Activated naive CD4-positive, alpha-beta T cell (primary cell): ENCODE measurements at places on chromosomes 11 and 22.

- no peak for DNase-seq
These were observed 19.4 kb downstream of the GUCY1A2 start for GRCh38 chr11:106998916-106999188.

- DNase-seq, result no peak
These were observed 22.6 kb downstream of the SLC22A12 start for GRCh38 chr11:64613648-64614047.

- no peak for DNase-seq
These were observed 111.0 kb downstream of the MN1 start for GRCh38 chr22:27690599-27690998.

DNA sequence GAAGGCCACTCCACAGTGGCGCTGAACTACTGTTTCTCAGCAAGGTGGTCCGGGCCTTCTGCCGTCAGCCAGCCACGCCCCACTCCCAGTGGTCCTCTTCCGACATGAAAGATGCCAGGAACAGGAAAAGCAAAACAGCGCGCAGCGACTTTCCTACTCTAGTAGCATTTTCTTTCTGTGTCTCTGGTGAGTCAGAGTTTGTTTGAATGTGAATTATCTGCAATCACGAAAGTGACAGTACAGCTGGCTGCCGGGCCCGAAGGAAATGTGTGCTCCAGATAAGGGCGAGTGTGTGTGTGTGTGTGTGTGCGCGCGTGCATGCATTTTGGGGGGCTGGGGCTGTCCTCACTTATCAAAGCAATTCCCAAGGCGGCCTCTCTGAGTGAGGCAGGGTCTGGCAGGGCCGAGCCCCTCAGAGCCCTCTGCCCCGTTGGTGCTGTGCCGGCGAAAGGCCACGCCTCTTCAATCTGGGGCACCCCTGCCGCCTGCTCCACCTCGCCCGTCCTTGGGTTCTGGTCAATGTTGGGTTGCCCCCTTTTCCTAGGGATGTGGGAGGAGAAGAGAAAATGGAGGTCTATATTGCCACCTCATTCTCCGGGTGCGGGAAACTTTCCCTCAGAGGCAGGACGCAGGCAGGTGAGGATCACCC is 288.5 kb downstream of the KIRREL3 start:
- DNase-seq, result no peak

DNA sequence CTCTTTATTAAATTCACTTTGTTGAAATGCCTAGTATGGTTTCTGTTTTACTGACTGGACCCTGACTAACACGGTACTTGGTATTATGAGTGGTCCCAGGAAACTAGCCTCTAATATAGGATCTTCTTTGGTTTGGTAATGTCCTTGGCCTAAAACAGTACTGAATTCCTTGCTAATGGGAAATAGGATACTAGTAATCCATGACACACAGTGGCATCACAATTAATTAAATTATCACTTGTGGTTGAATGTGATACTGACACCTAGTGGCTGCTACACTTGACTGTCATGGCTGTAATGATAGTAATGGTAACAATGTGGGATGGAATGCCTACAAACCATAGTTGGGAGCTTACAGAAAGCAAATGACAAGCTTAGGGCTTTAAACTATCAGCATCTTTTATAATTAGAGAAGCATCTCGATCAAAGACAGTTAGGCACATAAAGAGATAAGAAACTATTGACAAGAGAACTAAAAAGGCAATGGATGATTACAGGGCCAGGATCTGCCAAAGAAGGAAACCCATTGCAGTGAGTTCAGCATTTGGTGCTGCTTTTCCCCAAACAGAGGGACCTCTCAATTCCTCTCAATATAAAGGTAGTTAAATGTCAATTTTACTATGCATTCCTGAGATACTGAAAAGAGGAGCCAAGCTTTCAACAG is 8.6 kb downstream of the DNHD1 start:
- no peak for DNase-seq

DNA sequence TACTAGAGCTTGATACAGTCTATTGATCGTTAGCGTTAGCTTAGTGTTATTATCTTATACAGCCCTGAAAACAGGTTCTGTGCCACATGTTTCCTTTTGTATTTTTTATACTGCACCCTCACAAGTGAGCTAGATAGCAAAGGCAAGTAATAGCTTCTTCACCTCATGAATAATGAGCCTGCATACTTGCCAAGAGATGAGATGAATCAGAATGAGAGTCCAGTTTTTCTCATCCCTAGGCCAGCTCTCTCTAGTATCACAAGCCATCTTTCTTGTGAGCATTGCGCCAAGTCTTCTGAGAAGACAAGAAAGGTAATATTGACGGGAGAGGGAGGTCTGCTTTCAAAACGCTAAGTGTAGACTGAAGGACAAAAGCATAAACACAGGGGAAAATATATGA is 8.7 kb upstream of the CARD18 start:
- DNase-seq, result no peak

- no peak for DNase-seq
These were observed 546.4 kb downstream of the TBC1D22A start for GRCh38 chr22:47308886-47309285.

- DNase-seq, result no peak
These were observed 135.0 kb downstream of the BUD13 start for GRCh38 chr11:116637766-116638165.

GRCh38 chr11:65310215-65310614 is 4.5 kb upstream of the CDC42EP2 start:
- DNase-seq, result no peak

DNA sequence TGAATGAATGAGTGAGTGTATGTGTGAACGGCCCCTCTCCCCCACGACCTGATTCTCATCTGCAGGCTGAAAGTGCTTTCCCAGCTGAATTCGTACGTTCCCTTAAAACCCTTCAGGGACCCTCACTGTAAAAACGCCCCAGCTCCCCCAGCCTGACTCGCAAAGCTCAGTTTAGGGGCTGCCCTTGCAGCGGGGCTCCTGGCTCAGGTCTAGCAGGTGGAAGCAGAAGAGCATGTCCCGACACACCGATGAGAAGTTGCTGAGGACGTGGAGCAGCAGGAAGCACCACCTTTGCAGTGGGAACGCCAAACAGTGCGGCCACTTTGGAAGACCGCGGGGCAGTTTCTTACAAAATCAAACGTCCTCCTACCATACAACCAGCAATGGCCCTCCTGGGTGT is 3.6 kb upstream of the MRPL23 start:
- no peak for DNase-seq

DNA sequence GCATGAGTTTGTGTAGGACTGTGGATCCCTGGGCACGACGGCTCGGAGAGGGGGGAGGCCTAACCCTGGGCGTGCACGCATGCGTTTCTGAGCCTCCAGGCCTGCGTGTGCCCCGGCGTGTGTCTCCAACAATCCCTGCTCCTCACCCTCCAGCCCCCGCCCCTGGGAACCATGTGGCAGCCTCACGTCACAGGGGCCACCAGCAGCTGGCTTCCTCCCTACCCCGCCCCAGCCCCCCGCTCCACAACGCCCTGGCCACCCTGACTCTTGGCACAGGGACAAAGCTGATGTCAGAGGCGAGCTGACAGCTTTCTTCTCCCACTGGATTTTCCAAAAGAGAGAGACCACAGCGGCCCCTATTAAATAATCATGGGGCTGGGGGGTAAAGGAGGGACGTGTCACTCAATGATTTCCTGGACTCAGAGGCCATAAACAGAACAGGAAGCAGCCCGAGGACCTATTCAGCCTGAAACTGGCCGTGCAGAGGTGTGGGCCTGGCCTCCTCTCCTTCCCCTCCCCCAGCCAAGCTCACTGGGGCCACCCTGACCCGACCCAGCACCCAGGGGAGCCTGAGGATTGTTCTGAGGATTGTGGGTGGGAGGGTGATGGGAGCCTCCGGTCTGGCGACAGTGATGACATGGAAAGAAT is 6.8 kb upstream of the LIF start:
- no peak for DNase-seq

DNA sequence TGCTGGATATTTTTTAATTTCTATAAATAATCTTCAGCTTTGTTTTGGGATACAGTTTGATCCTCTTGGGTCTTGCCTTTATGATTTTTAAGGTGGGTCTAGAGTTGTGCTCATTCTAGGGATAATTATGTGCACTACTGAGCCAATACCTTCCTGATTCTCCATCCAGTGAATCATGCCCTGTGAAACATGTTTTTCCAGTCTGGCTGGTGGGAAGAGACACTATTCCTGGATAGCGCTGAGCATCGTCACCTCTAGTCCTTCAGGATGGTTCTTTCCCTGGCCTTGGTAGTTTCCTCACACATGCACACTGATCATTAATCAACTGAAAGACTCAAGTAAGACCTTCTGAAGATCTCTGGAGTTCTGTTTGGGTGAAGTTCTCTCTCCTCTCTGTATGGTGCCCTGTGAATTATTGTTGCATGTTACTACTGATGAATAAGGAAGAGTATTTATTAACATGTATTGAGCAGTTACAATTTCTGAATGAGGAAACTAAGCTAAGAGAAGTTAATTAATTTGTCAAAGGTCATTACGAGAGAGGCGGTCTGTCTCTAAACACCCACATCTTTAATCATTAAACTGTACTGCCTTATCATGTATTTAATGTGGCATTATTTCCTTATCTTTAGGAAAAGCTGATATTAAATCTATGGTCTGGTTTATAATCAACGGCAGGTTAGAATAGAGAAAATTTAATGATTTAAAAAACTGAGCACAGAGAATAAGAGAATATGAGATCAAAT is 39.1 kb upstream of the LIPT2 start:
- DNase-seq, result no peak

- no peak for DNase-seq
These were observed 233.9 kb downstream of the FAT3 start for GRCh38 chr11:92458486-92458885.

GRCh38 chr11:39724404-39724803 is 1735.0 kb downstream of the LRRC4C start:
- DNase-seq, result no peak

DNA sequence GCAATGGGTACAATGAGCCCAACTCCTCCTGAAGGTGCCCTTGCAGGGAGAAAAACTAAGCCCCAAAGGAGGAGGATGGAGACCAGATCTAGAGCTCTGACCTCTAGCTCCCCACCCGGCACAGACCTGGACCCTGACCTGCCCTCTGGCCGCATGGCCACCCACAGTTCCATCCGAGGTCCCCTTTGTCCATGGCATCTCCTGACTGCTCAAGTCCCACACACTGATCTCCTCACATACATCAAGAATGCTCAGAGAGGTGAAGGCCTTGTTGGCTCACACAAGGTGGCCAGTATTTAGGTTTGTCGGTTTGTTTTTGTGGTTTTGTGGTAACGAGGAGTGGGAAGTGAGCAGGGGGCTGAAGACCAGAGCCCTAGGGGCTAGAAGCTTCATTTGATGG is 423.5 kb upstream of the B3GAT1 start:
- no peak for DNase-seq

GRCh38 chr22:42680648-42681047 is 31.5 kb upstream of the CYB5R3 start:
- no peak for DNase-seq

DNA sequence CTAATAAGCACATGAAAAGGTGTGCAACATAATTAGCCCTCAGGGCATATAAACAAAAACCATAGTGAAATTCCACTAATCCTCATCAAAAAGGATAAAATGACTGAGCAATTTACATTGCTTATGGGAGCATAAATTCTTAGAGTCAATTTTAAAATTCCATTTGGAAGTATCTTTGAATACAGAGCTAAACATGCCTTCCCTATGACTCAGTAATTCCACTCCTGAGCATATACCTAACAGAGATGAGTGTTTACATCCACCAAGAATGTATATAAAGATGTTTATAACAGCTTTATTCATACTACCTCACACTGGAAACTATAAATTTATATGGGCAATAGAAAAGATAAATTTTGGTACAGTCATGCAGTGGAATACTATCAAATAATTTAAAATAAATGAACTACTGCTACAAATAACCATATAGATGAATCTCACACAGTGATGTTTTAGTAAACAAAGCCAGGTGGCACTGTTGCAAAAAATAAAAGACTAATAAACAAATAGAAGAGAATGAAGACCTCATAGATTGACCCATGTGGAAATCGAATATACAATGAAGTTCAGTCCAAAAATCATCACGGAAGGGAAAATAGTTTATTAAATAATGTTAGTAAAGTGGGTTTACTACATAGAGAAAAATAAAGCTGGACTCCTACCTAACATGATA is 8.2 kb upstream of the OR2D2 start:
- no peak for DNase-seq

DNA sequence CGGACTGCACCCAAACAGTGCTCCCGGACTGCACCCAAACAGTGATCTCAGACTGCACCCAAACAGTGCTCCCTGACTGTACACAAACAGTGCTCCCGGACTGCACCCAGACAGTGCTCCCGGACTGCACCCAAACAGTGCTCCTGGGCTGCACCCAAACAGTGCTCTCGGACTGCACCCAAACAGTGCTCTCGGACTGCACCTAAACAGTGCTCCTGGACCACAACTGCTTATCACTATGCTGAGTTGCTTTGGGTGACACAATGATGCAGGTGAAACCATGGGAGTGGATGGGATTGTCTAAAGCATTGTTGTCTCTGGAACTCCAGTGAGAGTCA is 90.4 kb downstream of the FBXO7 start:
- DNase-seq, result no peak

DNA sequence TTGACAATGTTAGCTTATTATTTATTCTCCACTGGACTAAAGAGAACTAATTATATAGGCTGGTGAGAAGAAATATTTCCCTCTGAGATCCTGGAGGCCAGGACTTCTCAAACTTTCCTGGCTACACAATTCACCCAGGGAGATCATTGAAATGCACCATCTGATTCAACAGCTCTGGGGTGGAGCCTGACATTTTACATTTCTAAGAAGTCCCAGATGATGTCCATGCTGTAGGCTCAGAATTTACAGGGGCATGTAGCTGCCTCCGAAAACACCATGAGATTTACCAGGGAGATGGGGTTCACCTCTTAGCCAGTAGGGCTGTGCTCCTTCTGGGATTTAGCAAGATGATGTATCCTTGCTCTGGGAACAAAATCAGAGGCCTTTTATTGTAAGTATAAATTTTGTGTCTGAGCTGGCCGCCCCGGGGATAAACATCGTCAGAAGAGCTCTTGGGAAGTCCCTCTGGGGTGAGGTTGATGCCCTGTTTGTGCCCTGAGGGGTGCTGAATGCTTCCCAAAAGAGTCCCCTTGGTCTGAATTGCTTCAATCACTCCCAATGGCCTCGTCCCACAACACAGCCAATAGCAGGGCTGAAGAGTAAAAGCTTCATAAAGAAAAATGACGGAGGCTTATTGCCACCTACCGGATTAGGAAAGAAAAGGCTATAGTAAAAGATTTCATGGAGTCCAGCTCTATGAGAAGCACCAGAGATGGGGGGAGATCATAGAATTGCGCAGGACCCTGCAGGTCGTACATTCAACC is 33.4 kb upstream of the API5 start:
- DNase-seq, result no peak

- no peak for DNase-seq
These were observed 48.8 kb upstream of the GALNT18 start for GRCh38 chr11:11670574-11670973.

DNA sequence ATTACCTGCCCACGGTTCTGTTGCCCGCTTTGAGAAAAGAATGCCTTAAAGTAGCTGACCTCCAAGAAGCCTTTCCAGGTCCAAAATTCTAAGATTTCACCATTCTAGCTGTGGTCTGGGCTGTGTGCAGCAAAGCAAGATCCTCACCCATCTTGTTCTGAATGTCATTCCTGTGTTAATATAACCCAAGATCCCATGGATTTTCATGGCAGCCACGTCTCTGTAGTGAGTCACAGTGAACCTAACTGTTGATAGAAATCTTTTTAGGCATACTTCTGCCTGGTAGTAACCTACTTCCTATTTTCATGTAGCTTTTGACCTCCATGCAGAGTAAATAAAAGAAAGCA is 210.0 kb downstream of the NAV2 start:
- DNase-seq, result no peak
